HL-60 (cell line): ENCODE measurements at places on chromosomes 4 and X.

DNA sequence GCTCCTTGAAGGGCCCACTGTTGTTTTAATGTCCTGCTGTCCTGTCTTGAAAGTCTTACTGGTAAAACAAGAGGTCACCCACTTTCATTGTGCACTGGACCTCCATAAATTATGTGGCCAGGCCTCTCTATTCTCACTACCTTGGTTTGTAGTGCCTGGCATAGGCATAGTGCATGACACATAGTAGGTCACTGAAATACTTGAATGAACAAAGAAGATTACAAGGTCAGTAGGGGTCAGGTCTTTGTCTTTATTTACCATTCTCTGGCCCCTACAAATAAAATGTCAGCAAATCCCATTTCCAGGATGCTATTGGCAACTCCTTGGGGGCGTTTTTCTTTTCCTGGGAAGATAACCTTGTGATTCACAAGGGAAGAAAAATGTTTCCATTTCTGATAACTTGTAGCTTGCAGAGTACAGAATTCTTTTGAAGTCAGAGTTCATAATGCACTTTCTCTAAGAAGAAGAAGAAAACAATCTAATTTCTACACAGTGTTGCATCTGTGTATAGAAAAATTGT lies 1.4 kb downstream of the PGM2 start:
- no peak for DNase-seq

GRCh38 chr4:54588404-54588803 lies 69.4 kb upstream of the KIT start:
- no peak for DNase-seq

- DNase-seq: no peak
Observed at GRCh38 chr4:170682558-170683294, 593.0 kb upstream of the AADAT start.

- no peak for DNase-seq
Observed at GRCh38 chr4:101961144-101961543, 170.6 kb downstream of the BANK1 start.

DNA sequence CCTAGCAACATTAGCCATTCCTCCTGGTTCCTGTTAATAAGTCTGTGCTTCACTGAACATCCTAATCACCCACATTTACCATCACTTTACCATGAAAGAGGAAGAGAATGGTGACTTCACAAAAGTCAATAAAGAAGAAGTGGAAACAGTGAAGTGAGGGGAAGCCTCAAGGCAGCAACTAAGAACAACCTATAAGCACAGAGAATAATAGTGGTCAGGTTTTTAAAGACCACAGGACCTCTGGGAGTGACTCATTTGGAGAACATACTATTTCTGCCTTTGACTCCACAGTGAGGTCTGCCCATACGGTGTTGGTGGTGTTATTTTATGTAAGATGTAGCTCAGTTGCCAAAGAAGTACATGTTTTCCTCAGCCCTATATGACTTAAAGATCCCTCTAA lies 86.0 kb upstream of the TET2 start:
- DNase-seq: peak; percentile 79

GRCh38 chr4:139131209-139131870 lies 45.7 kb downstream of the ELF2 start:
- DNase-seq: no peak

DNA sequence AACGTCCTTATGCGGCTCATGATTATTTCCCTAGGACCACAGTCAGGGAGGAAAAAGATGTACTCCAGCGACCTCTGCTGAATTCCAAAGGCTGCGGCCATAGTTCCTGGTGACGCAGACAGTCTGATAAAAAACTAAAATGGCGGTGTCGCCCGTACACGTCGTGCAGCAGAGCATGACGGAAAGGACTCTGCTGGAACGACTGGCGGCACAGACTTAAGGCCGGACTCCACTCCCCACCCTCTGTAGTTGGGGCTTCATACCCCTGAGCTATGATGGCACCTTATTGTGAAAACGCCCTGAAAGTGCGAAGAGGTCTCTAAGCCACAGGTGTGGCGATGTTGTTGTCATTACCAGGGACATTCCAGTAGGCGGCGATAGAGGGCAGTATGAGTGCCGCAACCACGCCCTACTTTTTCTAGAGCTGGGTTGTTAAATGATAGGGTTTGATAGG lies 90.0 kb upstream of the EDA2R start:
- peak; percentile 16 for DNase-seq

- DNase-seq: no peak
Observed at GRCh38 chr4:152665691-152666395, 14.0 kb downstream of the TMEM154 start.

DNA sequence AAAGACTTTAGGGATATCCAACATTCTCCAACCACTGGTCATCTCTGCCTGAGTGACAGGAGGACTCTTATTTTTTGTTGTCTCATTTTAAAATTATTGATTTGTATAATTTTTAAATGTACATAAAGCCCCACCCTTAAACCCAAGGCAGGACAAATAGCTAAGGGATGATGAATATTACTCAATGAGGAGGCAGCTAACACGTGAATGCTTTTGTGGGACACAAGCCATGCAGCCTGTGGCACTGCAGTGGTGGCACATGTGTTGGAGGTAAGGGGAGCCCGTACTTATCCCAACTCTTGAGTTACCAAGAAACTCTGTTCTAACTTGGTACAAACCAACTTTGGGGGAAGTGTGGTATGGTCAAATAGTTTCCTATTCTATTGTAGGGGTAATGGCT lies 19.5 kb downstream of the MID1IP1 start:
- DNase-seq: no peak

- no peak for DNase-seq
Observed at GRCh38 chr4:79174490-79175252, 151.2 kb downstream of the NAA11 start.

GRCh38 chr4:182488896-182489295 lies 245.7 kb downstream of the TENM3 start:
- DNase-seq: no peak

- DNase-seq: no peak
Observed at GRCh38 chrX:46072791-46073190, 472.4 kb downstream of the ZNF674 start.

DNA sequence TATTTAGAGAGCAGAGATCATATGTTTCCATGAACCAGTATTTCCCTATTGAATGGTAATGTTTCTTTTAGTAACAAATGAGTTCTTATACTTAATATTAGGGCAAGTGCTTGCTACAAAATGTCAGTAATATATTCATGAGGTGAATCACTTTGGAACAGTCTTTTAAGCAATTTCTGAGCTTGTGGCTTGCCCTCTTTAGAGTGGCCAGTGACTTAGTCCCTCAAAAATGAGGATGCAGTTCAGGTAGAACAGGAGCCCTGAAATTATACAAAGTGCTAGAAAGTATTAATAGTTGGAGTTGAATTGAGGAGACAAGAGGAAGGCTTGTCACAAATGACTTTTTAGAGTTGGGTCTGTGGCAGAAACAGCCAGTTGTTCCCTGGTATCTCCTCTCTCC lies 53.4 kb upstream of the PITX2 start:
- DNase-seq: no peak

DNA sequence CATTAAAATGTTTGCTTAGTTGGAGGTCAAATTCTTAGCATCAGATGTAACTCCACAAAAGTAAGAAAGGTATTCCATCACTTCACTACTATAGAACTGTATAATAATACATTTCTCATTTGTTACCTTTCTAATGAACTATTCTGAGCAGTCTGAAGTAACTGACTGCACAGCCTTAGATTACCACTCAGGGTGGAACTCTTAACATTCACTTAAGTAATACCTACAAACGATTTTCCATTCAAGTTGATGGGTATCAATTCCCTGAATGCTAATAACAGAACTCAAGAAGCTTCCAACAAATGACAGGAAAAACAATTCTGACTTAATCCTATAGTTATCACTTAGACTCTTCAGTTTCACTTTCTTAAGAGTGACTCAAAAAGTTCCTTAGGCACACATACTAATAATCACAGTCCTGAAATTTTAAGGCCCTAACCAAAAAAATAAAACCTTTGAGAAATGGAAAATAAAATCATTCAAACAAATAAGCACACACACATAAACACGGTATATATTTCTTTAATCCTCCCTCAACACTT lies 20.9 kb downstream of the HNRNPD start:
- no peak for DNase-seq

DNA sequence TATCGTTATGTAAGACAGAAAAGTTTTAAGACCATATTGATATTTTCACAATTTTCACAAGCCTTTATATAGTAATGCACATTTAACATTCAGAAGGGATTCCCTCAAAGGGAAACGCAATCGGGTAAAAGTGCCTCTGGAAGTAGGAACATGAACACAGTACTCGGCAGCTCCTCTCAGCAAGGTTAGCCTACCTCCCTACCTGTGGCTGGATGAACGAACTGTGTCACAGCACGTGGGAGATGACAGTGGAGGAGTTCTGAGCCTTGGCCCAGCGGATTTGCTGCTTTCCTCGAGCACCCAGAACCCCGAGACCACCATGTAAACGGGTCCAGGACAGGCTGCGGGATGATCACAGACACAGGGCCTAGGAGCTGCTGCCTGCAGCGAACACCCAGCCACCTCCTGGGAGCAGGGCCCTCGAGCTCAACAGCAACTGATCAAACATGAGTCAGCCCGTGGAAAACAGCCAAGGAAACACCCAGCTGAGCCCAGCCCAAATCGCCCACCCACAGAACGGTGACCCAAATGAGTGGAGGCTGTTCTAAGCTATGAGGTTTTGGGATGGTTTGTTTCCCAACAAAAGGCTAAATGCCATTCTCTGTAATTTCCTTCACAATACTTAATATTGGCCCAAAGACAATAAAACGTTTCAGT lies 30.4 kb downstream of the FAT1 start:
- no peak for DNase-seq

GRCh38 chrX:22952010-22952409 lies 47.8 kb upstream of the DDX53 start:
- DNase-seq: no peak

- DNase-seq: no peak
Observed at GRCh38 chr4:25144870-25145481, 15.3 kb downstream of the SEPSECS start.

DNA sequence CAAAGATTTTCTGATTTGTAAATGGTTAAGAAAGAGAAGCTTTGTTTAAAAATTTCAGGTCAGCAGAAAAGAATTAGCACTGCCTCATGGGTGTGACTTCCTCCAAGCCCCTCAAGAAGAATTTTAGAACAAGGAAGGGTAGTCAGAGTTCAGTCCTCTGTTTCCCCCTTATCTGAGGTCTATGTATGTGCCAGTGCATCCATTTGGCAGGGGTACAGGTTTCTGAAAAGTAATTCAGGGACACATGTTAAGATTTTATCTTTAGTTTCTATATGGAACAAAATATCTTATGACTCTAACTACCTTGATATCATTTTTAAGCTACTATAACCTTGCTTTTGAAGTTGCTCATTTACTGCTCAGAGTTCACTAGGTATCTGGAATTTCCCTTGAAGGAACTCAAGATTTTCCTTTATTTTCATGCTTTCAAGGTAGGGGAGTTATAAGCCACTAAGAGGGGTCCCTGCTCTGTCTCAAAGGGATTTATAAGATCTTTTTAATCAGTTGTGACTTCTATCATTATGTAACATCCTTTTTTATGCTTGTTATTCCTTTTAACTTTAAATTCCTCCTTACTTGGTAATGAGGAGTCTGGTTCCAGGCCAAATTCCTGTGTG lies 24.4 kb upstream of the PLK4 start:
- DNase-seq: no peak

- no peak for DNase-seq
Observed at GRCh38 chrX:120672389-120672788, 42.5 kb upstream of the C1GALT1C1 start.

- DNase-seq: no peak
Observed at GRCh38 chr4:4849524-4850193, 9.8 kb upstream of the MSX1 start.

- no peak for DNase-seq
Observed at GRCh38 chr4:66328803-66329574, 658.7 kb upstream of the EPHA5 start.

- no peak for DNase-seq
Observed at GRCh38 chr4:113524096-113524495, 237.4 kb downstream of the CAMK2D start.

- no peak for DNase-seq
Observed at GRCh38 chr4:97500423-97500822, 642.9 kb downstream of the STPG2 start.

DNA sequence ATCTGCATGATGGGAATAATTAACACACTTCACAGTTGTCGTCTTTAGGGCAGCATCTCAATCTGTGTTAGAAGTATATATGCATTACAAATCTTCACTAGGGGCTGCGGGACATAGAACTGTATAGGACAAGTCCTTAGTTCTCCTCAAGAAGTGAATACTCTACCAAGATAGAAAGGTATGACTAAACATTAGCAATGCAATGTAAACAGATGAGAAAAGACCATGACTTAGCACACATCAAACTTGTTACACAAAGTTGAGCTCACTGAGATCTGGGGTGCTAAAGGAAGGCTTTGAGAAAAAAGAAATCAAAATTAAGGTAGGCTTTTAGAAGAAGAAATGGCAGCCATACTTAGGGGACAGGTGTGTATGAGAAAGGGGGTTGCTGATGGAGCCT lies 182.1 kb upstream of the MAP3K15 start:
- DNase-seq: no peak

GRCh38 chr4:5812506-5813229 lies 80.2 kb downstream of the CRMP1 start:
- DNase-seq: peak; percentile 60

DNA sequence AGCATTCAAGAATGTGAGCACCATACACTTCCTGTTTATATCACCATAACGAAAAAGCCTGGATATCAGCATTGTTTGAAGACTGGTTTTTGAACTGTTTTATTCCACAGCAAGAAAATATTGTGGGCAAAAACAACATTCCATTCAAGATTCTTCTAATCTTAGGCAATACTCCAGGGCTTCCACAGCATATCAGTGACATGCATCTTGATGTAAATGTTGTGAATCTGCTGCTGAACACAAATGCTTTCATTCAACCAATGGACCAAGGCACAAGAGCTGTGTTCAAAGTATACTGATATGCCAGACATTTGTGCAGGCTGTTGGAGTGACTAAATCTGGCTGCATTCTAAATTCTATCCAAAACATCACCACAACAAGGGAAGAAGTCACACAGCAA lies 260.1 kb upstream of the ETNPPL start:
- DNase-seq: no peak

GRCh38 chrX:7062276-7062675 lies 85.2 kb upstream of the STS start:
- DNase-seq: no peak

DNA sequence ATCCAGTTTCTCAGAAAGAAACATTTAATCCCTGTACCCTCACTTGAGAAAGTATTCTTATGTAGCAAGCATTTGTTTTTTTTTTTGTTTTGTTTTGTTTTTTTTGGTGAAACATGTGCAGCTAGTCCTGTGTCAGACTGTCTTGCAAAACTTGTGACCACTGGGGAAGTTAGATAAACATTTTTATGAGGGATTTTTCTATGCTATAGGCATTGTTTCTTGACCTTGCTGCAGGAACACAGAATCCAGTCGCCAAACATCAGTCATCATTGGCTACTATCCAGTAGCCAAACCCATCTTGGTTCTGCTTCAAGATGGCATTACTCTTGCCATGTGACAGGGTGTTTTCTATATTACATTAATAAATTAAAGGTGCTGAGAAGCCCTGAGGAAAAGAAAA lies 7.7 kb upstream of the MAPK10 start:
- DNase-seq: no peak
